ENCODE measurements at places on chromosomes 2 and 18. TPM values are rescaled to one million over a fixed set of nuclear protein-coding genes. Genes with fewer than 3 reads are reported as not detected.

RAB6C gene
- total RNA-seq, result not detected

DNA sequence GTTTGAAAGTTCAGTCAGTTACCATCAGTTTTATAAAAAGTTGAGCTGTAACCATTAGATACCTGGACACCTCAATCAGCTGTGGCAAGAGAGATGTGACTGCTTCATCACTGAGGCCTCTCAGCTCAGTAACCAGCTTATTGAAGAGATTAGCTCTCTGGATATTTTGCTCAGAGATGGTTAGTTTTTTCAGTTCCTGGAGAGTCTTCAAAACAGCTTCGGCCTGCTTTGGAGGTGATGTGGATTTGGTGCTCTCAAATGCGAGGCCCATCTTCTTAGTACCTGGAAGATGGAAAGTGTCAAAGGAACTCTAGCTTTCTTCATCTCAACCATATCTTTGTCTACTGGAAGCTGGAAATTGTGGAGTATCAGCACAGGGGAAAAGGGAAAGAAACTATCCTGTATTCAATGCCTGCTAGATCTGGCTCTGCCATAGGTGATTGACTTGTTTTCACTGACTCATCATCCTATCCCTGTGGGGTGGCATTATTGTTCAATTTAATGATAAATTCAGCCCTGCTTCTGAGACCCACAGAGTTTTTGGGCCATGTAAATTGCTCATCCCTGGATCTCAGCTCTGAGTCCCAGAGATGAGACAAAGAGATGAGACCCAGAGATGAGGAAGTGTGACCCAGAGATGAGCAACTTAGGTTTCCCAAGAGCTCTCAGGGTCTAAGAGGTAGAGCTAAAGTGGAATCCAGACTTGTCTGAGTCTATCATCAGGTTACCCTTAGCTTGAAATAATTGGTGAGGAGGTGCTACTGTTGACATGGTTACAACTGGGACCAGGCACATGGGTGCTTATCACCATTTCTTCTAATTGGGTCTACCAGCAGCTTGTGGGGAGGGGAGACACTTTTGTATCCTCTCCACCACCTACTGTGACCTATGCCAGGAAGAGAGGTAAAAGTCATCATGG is 10.4 kb downstream of the APOB start:
- DNase-seq, result no peak

DNA sequence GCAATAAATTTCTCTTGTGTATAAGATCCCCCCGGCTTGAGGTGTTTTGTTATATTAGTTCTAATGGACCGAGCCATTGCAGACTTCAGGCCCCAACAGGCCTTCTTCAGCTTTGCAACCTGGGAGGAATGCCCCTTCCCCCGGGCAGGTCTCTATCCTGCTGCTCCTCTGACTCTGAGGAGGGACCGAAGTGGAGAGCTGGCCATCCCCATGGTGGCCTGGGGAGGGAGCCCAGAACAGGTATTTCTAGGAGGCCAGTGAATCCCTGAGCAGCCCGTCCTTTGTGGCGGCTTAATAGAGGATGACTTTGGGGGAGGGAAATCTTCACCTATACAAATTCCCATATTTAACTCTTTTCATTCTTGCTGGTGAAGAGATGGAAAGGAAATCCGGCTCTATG is 715.8 kb upstream of the SOX11 start:
- peak; percentile 1 for DNase-seq

SFXN5 gene
- total RNA-seq, result 26.3 TPM

IL18R1 gene
- total RNA-seq, result 0.17 TPM
